Ammon's horn (tissue), 1 donor: ENCODE measurements at places on chromosomes 3 and 15.

DNA sequence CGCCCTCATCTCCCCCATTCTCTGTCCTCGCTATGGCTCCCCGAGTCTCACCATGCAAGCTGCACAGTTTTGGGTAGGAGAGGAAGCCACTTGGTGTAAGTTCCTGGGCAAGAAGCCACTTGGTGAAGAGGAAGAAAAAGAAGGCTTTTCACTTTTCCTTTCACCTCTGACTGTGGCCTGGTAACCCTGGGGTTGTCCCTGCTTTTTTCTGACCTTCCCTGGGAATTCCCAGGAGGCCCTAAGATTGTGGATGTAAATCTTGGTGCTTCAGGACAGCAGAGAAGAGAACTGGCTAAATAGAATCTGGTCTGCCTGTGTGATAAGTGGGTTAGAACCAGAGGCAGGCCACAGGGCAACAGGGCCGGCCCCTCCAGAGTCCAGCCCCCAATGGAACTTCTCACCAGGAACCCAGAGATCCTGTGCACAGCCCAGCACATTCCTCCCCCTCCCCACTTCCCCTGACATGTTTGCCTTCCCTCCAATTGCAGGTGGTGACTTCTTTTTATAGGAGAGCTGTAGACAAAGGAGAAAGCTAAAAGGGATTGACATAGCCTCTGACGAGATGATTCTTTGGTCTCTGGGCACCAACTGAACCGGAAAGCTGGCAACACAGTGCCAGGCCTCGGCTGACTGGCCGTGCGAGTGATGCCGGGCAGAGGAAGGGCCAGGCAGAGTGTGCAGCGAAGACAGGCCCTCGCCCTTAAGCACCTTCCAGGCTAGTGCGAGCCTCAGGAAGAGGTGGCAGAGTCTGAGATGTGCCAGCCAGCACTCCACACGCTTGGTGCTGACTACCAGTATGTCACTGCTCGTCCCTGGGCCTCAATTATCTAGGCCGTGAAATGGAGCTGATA, 19.4 kb upstream of the SKOR1 start:
- DNase-seq = no peak

DNA sequence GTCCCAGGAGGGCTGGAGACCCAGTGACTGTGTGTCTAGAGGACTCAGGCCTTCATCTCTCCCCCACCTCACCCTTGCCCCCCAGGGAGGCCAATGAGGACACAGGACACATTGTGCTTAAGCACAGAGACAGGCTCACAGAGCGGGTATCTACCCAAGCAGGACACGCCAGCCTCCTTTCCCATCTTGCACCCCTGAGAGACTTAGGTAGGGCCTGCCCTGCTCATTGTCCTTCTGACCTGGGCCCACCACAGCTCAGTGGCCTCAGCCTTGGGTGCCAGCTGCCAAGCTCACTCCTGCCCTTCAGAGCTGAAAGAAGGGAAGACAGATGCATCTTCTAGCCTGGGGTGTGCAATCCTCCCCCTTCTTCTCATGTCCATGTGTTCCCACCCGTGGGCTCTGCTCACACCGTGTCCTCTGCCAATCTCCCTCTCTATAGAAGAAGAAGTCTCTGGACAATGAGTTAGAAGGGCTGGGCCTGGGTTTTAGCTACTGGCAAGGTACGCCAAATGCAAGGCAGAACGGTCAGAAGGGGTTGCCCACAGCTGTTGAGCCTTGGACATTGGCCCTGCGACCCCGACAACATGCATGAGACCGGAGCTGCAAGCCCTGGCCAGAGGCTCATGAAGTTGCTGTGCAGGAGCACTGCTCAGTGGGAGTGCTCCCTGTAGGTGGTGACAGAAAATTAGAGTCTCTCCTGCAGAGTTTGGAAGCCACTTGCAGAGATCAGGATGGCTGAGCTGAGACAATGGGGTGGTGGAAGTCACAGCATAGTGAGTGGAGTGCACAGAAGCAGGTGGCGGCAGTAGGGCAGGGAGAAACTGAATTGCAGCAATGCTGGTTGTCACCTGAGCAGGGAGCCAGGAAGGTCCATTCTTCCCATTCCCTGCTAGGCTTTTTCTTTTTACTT, 32.8 kb downstream of the ACSBG1 start:
- DNase-seq = no peak

GRCh38 chr3:94406595-94406994, 343.7 kb downstream of the NSUN3 start:
- DNase-seq = no peak

GRCh38 chr15:69009341-69009740, 5.2 kb upstream of the NOX5 start:
- DNase-seq = no peak

- DNase-seq = no peak
These were observed 232.6 kb downstream of the TBL1XR1 start for GRCh38 chr3:176964661-176965060.

DNA sequence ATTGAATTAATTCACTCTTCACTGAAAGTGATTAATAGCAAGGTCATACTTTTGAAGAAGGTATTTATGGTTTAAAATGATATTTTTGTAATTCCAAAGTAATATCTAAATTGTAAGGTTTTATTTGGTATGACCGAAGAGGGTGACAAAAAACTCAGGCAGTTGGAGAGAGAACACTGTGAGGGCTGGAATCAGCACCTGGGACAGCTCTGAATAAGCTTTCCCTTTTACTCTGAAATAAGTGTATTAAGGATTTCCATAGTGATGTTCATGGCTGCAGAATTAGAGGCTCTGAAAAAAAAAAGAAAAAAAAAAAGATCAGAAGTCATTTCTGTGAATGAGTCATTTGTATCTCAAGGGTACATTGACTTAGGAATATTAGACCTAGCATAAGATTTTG, 299.5 kb downstream of the IL5RA start:
- no peak for DNase-seq

- DNase-seq = no peak
These were observed 89.2 kb upstream of the HERC1 start for GRCh38 chr15:63922916-63923315.

DNA sequence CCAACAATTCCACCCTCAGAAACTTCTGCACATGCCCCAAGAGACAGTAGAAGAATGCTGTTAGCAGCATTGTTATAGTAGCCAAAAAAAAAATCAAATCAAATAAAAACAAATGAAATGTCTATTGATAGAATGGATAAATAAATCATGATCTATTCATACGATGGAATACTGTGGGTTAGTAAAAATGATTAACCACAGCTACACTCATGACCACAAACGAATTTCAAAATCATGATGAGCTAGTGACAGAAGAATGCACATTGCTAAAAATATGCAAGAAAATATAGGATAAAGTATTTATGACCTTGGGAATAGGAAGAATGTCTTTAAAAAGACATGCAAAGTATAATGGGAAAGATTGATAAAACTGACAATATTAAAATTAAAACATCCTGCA, 57.5 kb upstream of the ACAN start:
- no peak for DNase-seq

DNA sequence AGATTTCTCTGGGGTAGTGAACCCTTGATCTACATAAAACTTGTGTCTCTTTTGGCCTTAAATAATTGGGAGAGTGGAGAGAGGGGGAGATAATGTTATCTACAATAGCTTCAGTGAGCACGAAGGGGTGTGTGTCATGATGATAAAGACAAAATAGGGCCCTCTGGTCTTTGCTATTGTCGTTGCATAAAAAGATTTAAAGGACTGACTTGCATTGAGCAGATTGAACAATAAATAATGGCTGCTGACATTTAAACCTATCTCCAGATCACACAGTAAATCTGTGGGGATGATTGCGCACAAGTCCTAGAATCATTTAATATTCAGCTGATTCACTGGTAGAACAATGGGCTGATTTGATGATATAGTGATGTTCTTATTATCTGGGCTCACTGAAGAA, 71.3 kb upstream of the GAP43 start:
- no peak for DNase-seq

DNA sequence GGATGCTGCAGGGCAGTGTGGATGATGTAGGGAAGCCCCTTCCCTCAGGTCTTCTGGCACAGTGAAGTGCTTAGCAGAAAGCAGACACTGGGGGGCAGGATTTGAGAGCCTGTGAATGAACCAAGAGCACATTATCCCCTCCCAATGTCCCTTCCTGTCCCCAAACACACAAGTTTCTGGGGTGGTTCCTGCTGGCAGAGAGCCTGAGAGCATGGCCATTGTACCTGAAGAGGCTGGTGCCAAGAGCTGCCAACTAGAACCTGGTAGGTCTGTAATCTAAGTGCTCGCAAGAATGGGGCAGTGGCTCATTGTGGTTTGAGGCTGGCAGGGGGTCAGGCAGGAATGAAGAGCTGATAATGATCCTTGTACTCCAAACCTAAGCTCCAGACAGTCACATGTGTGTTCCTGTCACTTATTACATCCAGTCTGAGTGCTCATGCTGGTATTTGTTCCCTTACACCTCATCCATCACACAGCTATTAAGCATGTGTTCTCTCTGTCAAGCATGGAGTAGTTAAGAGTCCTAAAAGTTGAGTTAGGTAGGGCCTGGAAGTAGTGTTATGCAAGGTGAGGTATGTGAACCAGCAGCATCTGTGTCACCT, 6.7 kb upstream of the CCR1 start:
- no peak for DNase-seq
